ENCODE measurements at places on chromosomes 5 and 9.
A peak's percentile ranks its signal among the peaks of the same experiment; 100 is the strongest.

DNA sequence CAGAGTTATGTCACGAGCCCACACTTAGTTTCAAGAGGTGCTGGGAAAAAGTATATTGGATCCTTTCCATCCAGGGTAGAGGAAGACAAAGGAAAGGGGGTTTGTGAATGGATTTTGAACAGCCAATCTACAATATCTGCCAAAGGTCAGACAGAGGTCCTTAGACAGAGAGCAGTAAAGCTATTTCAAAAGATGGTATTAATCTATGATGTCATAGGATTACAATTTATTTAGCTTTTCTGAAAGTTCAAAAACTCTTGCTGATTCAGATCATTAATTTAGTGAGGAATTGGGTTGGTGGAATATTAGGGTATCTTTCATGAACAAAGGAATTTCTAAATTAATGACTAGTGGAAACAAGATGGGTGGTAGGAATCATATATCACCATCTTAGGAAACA lies 126.9 kb downstream of the NTRK2 start:
- no peak for DNase-seq

- DNase-seq: no peak
Observed at GRCh38 chr5:169494941-169495548, 88.5 kb upstream of the SPDL1 start.

DNA sequence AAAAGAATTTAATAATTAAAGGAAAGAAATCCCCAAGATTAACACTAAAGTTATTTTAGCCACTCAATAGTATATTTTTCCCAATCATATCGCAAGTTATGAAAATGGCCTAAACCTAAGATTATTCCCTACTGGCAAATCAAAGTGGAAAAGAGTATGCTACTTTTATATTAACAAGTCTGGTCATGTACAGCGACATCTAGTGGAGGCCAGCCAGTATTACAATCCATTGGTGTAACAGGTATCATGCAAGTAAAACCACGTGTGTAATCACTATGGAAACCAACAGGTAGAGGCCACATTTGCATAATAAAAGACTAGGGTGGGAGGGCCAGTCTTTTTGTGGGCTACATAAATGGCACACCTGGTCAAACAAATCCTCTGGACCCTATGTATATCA lies 976.4 kb upstream of the CDH9 start:
- DNase-seq: peak; percentile 18

- no peak for DNase-seq
Observed at GRCh38 chr5:159257629-159258283, 5.3 kb upstream of the UBLCP1 start.

DNA sequence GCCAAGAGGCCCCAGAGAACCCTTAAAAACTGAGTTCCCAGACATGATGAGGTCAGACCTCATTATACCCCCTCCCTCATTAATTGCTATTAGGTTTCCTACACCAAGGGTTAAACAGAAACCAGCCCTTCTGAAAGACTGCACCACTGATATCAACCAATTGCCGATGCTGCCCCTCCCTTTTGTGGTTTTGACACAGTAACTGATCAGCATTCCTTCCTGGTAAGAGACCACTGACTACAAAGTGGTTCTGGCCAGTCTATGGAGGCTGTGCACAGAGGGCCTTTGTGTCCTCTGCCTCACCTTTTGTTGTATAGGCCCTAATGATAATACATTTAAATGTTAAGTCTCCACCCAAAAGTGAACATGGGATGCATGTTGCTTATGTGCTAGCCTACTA lies 201.5 kb downstream of the FRMD3 start:
- DNase-seq: no peak

GRCh38 chr5:116652196-116652729 lies 77.6 kb upstream of the SEMA6A start:
- DNase-seq: peak; percentile 63

- no peak for DNase-seq
Observed at GRCh38 chr9:126058011-126058531, 268.6 kb upstream of the MVB12B start.

- peak; percentile 32 for DNase-seq
Observed at GRCh38 chr9:91033797-91034196, 232.2 kb downstream of the SYK start.

- DNase-seq: no peak
Observed at GRCh38 chr5:27462936-27463335, 424.6 kb upstream of the CDH9 start.

- DNase-seq: no peak
Observed at GRCh38 chr9:104879555-104880309, 48.2 kb downstream of the ABCA1 start.

- DNase-seq: no peak
Observed at GRCh38 chr9:6239694-6240093, 24.1 kb downstream of the IL33 start.

DNA sequence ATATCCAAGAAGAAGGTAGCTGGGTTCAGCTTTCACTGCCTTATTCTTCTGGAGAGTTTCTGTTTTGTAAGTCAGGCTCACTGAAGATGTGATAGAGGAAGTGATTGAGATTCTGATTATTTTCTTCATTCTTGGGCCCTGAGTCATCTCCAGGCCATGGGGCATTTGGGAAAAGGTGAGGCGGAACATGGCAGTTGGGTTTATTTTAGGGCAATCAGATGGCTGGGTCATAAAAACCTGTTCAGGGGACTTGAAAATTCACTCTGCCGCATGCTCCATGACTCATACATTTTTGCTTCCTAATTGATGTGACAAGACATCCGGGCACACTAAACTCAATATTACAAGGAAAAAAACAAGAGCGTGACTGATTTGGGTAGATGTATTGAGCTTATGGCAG lies 265.7 kb upstream of the KLF4 start:
- DNase-seq: no peak

DNA sequence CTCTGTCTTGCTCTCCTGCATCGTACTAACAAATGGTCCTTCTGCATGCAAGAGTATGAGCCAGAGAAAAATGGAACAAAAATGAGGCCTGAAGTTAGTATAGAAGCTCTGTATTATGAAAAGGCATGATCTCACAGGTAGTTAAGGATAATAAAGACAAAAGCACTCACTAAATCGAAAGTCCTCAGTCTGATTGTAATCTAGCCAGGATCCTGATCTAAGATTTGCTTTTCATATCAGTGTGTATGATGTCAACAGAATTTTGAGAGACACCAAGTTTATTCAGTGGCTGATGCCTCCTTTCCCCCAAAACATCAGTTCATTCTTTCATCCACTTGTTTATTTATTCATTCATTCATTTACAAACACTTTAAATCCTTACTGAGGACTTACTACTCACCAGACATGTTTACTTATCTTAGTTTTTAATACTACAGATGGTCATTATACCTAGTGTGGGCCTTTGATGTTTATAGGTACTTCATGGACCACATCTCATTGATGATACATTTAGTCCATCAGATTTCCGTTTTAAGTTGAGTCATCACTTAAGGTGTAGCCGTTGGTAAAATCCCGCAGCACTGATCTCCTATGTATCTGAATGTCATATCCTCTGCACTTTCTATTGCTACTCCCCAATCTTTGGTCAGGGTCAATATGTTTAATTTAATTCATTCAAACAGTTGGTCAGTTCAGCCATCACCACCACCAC lies 105.2 kb upstream of the DHFR start:
- no peak for DNase-seq

- DNase-seq: no peak
Observed at GRCh38 chr5:117945258-117945657, 1043.1 kb downstream of the DTWD2 start.

DNA sequence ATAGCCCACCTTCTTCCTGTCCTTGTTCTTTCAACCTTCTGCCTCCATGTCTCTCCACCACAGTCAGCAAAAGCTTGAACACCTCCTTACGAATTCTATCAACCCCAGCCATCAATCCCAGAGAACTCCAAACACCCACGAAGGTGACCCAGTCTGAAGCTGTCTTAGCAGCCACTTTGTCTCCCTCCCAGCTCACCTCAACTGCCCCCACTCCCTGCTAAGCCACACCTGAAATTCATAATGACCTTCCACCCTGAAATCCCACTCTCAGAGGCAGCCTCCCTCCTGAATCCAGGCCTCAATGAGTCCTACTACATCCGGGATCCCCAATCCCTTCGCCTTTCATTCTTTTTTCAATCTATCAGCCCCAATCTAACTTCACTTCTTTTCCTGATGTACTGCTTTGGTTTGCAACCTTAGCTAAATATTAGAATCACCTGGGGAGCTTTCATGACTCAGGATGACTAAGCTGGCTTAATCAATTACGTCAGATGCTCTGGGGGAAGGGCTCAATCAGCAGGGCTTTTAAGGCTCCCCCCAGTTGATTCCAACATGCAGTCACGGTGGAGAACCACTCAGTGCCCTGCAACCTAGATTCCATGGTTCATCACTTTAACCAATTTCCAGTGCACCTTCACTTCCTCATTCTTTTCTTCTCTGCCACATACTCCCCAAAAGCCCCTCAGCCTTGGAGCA lies 32.2 kb downstream of the BHMT start:
- DNase-seq: no peak

DNA sequence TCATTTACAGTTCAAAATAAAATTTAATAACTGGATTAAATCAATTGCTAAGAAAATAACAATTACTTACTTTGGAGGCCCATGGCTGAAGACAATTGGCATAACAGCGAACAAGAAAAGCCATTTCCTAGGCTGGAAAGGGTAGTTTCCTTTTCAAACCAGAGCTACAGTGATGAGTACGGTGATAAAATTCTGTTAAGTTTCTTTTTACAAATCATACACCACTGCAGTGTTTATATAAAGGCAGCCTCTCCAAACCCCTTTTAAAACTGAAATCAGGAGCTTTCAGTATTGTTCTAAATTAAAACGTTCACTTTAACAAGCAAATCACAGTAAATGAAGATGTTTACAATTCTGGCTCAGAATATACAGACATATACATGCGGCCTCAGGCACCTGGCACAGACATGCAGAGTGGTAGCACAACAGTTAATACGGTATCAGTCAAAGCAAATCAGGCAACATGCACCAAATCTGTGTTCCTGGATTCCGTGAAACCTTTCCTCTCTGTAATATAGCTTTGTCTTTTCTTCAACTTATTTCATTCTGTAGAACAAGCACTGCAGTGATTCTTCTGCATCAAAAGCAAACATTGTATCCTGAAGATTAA lies 102.9 kb downstream of the RAPGEF6 start:
- no peak for DNase-seq

DNA sequence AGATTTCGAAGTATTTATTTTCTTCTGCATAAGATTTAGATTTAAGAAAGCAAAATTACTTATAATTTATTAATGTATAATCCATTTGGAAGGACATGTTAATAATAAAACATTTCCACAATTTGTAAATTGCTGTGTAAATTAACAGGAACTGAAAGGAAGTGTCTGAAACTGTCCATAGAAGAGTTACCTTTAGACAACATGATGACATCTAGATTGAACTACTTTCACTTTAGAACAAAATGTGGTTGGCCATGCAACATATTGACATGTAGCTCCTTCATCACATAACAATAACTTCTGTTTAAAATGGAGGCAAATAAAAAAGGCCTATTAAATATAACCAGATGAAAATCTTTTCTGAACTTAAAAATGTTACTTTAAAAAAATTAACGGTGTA lies 1849.5 kb upstream of the ACO1 start:
- DNase-seq: no peak

DNA sequence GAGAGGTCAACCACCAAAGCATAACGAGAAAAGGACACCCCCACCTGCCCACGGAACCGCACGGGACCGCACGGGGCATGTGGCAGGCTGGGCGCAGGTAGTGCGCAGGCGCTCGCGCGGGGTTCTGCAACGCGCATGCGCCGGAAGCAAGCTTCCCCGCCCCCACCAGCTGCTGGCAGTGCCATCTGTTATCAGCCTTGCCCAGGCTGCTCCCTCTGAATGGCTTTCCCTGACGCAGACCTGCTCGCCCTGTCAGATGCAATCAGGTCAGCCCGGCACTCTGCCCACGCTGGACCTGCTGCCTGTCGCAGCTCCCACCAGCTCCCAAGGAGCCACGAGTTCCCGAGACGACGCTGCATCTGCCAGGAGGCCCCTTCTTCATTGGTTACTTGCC lies 22.8 kb downstream of the PTCH1 start:
- no peak for DNase-seq

- no peak for DNase-seq
Observed at GRCh38 chr5:5658889-5659465, 236.5 kb downstream of the ICE1 start.

GRCh38 chr5:132688536-132689339 lies 14.9 kb downstream of the IL4 start:
- DNase-seq: no peak

DNA sequence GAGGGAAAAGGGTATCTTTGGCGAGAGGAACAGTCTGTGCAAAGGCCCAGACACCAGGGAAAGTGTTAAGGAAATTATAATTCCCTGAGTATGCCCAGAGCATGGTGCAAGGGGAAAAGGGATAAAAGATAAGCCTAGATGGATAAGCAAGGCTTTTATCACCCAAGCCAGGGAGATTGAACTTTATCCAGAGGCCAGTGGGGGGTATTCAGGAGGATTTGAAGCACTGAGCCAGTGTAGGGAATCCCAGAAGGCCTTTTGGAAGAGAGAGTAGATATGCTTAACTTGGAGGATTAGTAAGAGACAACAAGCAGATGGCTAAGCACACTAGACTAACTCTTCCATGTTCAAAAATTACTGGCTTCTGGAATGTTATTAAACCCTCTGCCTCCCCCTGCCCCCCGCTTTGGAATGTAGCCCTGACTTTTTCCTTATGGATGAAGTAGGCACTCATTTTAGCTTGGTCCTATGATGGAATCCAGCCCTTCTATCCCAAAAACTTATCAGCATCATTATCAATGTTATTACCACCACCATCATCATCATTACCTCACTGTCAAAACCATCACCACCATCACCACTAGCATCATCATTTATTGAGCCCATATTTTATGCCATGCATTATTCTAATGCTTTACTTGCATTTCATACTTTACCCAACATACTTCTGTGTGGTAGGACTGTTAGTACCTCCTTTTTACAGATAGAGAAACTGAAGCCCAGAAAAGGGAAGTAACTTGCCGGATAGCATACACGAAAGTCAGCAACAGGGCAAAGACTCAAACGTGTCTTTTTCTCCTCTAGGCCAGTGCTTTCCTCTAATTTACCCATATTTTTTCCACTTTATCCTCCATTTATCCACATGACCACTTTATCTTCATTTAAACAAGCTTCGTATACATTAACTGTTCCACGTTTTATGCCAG lies 237.0 kb downstream of the PAPPA start:
- no peak for DNase-seq

DNA sequence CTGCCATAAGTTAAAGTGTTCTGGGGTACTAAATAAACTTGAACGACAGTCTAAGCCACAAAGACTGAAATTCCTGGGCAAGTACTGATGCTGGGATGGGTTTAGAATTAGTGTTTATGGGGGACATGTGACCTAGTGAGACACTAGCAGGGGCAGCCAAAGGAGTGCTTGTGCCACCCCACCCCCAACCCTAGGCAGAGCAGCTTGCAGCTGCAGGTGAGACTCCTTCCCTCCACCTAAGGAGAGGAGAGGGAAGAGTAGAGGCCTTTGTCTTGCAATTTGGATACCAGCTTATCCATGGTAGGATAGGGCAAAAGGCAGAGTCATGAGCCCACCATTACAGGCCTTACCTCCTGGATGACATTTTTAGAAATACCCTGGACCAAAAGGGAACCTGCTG lies 28.7 kb upstream of the PDE4D start:
- no peak for DNase-seq

Data from NT2/D1 (cell line).